ENCODE measurements at places on chromosomes 2 and 18. TPM values are rescaled to one million over a fixed set of nuclear protein-coding genes. Genes with fewer than 3 reads are reported as not detected.

- H3K36me3 ChIP-seq = no peaks in the 10 kb centered on the region
- no peak within 1 kb of the TSS for H3K4me3 ChIP-seq
- peaks cover 9% of the 10 kb centered on the region for H3K4me1 ChIP-seq
- no peaks in the 10 kb centered on the region for H3K27me3 ChIP-seq
- 0 out of 2 replicates have a peak within 1 kb of the TSS, but pooled peaks have one; percentile 57 for H3K27ac ChIP-seq
- DNase-seq = peak; percentile 60
Observed at GRCh38 chr18:44680273-44681075, at the start of gene SETBP1. TSS of gene SETBP1 (plus strand) at chr18:44680888. CDS start at chr18:44701347, 20,459 bp downstream.

DNA sequence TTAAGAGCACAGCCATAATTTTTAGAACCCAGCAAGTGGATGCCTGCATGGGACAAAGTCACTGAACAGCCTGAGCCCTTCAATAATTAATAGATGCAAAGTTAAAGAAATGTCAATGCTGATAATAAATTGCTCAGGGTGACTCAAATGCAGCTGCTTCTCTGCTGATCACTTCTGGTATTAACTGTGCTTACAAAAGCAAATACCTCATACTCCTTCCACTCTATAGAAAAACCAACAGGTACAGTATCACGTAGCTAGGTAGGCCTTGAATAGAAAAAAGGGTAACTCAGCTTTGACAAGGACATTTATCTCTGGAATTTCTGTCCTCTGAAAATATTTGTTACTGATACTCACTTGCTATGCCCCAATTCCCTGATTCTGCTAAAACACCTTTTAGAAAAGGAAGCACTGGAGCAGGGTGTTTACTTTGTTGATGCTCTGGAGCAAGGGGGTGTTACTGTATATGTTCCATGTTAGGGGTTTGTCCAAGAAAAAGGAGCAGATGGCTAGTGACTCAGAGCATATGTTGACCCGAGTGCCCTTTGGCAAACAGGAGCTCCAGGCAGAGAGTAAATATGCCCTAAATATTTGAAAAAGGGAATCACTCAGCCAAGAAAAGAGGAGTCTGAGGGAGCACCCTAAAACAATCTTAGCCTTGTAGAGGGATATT, 59.1 kb upstream of the RTN4 start:
- peaks cover 13% of the 10 kb centered on the region for H3K4me1 ChIP-seq
- H3K4me3 ChIP-seq = no peak overlapping the region
- H3K27me3 ChIP-seq = no peaks in the 10 kb centered on the region

DNA sequence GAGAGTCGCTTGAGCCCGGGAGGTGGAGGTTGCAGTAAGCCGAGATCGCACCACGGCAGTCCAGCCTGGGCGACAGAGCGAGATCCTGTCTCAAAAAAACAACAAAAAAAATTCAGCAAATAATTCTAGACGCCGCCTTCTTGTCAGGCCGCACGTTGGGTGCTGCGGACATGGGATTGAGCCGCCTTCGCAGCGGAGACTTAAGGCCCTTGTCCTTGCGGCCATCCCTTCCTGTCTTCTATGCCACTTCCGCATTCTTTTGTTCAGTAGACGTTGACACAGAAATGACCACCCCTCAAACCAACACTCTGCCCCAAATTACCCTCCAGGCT, 15.8 kb downstream of the PTPN18 start:
- H3K27me3 ChIP-seq = peaks cover 4% of the 10 kb centered on the region
- DNase-seq = no peak
- peak overlapping the region; percentile 83 for H3K4me3 ChIP-seq

- H3K27me3 ChIP-seq = no peaks in the 10 kb centered on the region
- H3K36me3 ChIP-seq = no peaks in the 10 kb centered on the region
- no peak overlapping the region for H3K27ac ChIP-seq
- no peak overlapping the region for H3K4me3 ChIP-seq
- peaks cover 28% of the 10 kb centered on the region for H3K4me1 ChIP-seq
Observed at GRCh38 chr2:206220997-206221396, 53.5 kb upstream of the ZDBF2 start.

GRCh38 chr2:20675701-20676352, 8.9 kb downstream of the GDF7 start:
- no peak overlapping the region for H3K4me3 ChIP-seq
- peak; percentile 60 for DNase-seq
- peaks cover 50% of the 10 kb centered on the region for H3K27me3 ChIP-seq
- H3K4me1 ChIP-seq = peaks cover 52% of the 10 kb centered on the region

DNA sequence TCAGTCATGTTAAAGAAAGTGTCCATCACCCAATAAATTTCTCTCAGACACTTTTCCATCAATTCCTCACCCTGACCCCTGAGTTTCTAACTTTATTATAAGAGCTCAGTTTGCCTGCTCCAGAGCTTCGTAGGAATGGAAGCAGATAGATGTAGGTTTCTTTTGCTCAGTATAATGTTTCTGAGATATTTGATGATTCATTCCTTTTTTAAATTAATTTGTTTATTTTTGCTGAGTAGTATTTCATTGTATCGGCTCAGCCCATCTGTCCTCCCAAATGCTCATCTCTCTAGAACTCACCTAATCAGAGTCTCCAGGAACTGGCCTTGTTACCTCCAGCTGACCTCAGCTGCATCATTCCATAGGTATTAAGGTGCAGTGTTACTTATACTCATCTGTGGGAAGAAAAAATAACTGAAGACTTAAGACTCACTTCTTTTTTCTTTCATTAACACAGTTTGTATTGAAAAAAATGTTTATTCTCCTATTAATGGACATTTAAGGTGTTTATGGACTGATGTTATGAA, 11.9 kb upstream of the BCL2L11 start:
- H3K4me1 ChIP-seq = peaks cover 2% of the 10 kb centered on the region
- no peak overlapping the region for H3K4me3 ChIP-seq
- no peak for DNase-seq
- no peaks in the 10 kb centered on the region for H3K36me3 ChIP-seq
- no peak overlapping the region for H3K27ac ChIP-seq
- no peaks in the 10 kb centered on the region for H3K27me3 ChIP-seq

- no peak overlapping the region for H3K27ac ChIP-seq
- no peaks in the 10 kb centered on the region for H3K36me3 ChIP-seq
- peaks cover 10% of the 10 kb centered on the region for H3K4me1 ChIP-seq
- no peaks in the 10 kb centered on the region for H3K27me3 ChIP-seq
Observed at GRCh38 chr2:196537311-196537710, 102.2 kb upstream of the CCDC150 start.

DNA sequence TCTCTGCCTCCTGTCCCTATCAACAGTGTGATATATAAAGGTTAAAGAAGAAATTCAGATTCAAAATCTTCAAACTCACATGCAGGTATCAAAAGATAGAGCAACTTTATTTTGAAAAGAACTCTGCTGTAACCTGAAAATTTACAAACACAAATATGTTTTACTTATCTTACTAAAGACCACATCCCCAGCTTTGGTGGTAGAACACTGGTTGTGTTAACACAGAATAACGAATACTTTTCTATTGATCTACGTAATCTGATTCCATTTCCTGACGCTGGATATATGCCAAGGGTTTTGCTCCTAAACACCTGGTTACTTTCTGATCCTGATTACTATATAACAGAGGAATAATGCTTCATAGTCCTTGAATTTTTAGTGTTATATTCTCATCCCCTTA, 23.1 kb upstream of the SLC39A10 start:
- peaks cover 19% of the 10 kb centered on the region for H3K36me3 ChIP-seq
- H3K4me1 ChIP-seq = peaks cover 20% of the 10 kb centered on the region
- no peak for DNase-seq
- no peak overlapping the region for H3K4me3 ChIP-seq

Gene MBP
- total RNA-seq = 19.6 TPM

Gene PDE11A
- total RNA-seq = 0.53 TPM

All from WTC11 (cell line).